AG09319 (cell line): ENCODE measurements at places on chromosomes 5 and 9.

GRCh38 chr9:126690431-126691051 is 76.8 kb downstream of the LMX1B start:
- no peak for DNase-seq

- no peak for DNase-seq
These were observed 80.3 kb downstream of the RXRA start for GRCh38 chr9:134406366-134407120.

DNA sequence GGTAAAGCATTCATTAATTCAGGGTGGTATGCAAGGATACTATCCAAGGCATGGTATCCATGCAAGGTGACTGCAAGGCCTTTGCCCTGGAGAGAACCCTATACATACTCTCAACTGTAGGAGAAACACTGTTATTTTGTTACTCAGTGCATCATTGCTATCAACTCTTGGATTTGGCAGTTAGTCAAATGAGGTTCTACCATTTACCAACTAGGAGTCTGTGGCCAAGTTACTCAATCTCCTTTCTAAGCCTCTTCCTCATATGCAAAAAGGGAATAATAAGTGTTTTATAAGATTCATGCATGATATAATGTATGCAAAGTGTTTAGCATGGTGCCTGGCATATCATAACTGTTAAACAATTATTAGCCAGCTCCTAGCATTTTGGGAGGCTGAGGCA is 4.0 kb downstream of the PCDHGC3 start:
- no peak for DNase-seq

GRCh38 chr9:87277346-87277745 is 220.3 kb upstream of the DAPK1 start:
- no peak for DNase-seq

DNA sequence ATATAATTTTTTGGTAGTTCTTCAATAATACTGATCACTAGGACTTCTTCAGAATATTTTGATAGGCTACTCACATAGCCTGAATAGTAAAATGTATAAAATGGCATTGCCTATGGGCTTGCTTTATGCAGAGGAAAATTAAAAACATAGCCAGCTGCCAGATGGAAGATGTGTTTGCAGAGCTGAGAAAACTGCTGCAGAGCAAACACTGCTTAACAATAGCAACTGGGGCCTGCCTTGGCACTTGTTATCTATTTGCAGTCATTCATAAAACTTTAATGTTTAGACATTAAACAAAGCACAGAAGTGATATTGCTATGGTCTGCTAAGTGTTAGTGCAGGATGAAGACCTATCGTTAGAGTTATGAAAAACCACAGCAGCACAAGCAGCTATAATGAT is 151.5 kb upstream of the SMC2 start:
- DNase-seq: no peak

DNA sequence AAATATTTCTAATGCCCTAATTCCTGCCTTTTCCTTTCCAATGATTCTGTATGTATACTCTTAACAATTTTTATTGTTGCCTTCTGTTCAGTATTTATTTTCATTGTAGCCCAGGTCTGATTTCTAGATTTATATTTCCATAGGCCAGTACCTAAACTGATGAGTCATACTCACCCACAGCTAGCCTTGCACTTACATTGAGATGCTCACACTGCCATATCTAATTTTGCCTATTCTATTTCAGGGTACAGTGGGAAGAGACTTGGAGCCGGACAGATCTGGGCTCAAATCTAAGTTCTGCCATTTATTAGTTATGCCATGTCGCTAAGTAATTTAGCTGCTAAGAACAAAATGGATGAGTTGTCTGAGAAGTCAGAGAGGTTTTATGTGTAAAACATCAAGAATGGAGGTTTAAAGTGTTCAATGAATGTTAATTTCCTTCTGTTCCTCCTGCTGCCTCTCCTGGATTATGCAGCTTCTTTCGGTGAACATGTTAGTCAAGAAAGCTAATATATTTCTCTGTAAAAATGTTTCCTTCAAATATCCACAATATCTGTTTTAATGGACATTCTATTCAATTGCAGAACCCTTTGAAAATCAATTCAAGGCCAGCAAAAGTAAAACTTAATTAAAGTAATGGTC is 62.3 kb upstream of the CDK5RAP2 start:
- DNase-seq: no peak

DNA sequence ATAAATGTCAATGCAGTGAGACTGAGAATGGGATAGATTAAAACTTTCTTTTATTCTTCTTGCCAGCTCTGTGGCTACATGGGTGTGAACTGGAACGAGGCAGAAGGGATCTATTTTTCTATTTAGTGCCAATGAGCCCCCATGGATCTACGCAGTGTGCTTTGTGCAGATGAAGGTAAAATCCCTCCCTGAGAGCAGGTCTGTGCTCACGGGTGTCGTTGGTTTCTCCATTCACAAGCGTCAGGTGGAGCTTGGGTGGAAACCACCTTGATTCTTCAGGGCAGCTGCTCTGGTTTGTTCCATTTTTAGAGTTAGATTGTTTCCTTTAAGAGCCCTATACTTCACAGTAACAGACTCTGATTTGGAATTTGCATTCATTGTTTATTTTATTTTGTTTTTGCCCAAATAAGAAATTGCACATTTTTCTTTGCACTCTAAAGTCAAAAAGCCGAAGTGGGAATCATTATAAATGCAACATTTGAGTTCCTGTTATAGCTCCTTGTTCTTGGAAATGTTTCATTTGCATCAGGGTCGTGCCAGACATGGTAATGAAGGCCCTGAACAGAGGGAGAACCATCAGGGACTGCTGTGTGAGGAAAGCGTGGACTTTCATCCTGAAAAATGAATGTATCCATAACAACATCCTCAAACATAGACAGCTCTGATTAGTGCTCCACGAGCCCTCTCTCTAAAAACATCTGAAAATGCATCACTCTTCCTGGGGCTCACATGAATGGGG is 31.1 kb upstream of the BICD2 start:
- DNase-seq: no peak

DNA sequence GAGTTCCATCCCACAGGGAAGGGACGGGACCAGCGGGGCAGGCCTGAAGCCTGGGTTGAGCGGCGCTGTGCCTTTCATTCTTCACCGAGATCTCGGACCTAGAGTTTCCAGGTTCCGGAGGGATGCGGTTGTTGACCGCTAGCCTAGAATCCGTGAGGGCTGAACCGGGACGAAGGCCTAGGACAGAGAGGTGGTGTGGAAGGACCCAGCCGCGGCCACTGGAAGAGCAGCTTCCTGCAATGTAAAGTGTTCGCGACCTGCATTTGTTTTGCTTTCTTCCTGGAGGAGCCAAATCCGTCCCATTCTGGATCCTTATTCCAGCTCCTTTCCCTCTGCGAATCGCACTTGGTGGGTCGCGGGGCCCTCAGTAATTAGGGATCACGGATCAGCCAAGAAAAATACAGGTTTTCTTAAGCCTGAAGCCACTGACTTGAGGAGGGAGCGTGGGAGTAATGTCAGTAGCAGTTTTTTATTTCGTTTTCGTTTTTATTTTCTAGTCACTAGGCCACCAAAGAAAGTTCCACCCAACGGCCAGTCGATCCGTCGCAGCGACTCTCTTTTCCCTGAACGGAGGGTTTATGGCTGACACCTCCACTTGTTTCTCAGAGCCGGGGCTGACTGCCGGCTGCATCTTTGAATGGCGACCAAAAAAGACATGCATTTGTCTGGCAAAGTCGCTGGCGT is 48.6 kb downstream of the ANXA2R start:
- DNase-seq: no peak

DNA sequence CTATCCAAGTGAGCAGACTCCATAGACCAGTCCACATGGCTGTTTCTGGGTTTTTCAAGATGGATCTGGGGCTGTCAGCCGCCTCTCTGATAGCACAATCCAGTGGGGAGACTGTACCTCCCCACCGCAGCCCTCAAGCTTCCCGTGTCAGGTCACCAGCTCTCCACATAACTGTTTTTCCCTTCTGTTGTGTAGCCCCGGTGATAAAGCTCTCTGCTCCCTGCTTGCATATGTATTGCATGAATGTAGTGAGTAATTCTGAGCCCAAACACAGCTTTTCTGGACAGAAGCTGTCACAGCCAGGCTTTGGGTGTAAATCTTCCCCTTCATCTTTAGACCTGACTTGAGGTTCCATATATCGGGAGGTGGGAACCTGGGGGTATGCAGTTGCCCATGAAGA is 23.1 kb upstream of the CFAP157 start:
- DNase-seq: no peak
